Activated CD8-positive, alpha-beta memory T cell treated with anti-CD3 and anti-CD28 coated beads for 1 hour (primary cell): ENCODE measurements at places on chromosomes 6 and 20.

GRCh38 chr20:50704971-50705370, 13.6 kb upstream of the RIPOR3 start:
- no peak for DNase-seq

DNA sequence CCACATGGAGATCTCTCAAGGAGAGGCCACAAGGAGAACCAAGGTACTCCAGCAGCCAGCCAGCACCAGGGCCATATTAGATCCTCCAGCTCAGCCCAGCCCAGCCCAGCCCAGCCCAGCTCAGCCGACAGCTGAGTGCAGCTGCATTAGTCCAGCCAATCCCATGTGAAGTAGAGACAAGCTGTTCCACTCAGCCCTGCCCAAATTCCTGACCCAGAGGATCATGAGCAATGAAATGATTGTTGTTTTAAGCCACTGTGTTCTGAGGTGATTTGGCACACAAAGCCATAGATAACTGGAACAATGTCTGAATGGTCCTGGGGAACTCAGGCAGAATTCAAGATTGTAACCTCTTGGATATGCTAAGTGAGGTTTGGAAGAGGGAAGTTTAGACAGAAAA, 59.5 kb upstream of the BMP2 start:
- no peak for DNase-seq

DNA sequence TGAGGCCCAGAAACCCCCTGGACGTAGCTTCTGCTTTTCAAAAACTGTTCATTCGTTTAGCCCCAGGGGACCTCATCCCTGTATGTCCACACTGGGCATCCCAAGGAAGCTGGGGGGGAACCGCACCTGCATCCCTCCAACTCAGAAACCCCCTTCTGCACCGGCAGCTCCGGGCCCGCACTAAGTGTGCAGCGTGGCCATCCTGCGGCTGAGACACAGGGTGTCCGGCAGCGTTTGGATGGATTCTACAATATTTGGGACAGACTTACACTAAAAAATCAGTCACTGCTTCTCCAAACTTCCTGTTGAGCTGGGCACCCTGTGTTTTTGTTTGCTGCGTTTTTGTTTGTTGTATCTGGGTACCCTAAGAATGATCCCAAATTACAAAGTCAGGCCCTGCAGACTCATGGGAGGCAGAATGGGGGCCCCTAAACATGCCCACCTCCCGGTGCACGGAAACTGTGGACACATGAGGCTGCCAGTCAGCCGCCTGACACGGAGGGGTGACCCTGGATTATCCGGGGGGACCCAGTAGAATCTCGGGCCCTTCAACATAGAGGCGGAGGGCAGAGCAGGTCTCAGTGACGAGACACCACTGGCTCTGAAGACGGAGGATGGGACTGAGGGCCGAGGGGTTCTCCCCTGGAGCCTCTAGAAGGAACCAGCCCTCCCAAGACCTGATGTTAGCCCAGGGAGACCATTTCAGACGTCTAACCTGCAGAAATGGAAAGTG, 88.2 kb upstream of the BHLHE23 start:
- no peak for DNase-seq

- DNase-seq = no peak
These were observed 524.1 kb upstream of the NRSN1 start for GRCh38 chr6:23601811-23602345.

DNA sequence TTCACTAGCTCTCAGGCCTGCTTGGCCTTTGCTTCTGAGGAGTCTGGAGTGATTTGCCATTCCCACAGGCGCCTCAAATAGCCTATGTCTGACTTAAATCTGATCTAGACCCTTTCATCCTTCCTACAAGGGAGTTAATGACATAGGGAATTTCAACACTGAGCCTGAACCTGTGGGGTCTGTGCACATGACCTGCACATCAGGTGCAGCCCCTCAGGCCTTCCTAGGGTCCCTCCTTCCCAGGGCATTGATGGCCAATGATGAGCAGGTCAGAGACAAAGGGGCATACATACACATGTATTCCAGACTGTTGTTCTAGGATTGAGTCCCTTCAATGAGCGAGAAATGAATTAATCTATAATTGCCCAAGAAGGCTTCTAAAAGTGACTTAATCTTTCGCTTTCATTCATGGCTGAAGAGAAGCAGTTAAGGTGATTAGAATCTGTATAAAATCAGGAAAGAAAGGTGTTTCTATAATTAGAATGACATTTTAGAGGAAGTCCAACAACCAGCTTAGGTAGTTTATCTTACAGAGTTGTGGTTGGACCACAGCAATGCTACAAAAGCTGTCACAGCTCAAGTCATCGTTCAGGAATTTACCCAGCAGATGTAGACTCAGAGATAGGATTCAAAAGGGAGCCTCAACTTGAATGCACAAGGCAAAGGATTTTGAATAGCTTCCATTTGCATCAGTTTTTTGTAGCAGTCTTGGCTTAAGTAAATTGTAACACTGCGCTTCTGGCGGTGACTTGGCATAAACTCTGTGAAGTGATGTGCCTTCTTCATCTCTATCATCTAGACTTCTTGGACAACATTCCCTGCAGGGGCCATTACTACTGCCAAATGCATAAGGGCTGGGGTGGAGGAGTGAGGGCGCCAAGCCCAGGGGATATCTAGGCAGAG, 27.0 kb upstream of the TBC1D7 start:
- DNase-seq = no peak
